Substantia nigra (tissue), 51 donors: ENCODE measurements at places on chromosomes 2 and 18.

- no peak for DNase-seq
These were observed 82.1 kb downstream of the HS6ST1 start for GRCh38 chr2:128236491-128237035.

- no peak for DNase-seq
These were observed 134.5 kb downstream of the RHBDD1 start for GRCh38 chr2:226970362-226970761.

DNA sequence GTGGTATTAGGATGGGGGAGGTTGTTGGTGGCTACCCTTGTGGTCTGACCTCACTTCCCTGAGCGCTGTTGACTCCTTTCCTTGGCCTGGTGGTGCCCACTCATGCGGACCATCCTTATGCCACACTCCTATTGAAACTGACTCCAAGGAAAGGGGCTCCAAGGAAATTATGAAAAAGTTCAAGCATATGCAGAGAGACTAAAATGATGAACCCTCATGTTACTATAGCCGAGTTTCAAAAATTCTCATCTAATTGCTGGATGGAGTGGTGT lies 96.2 kb upstream of the STPG4 start:
- DNase-seq = no peak

GRCh38 chr2:195929531-195929930 lies 139.1 kb downstream of the DNAH7 start:
- no peak for DNase-seq

- DNase-seq = no peak
These were observed 162.4 kb downstream of the GALNT1 start for GRCh38 chr18:35743916-35744315.

- DNase-seq = no peak
These were observed 4.2 kb upstream of the AP1S3 start for GRCh38 chr2:223841436-223842190.

DNA sequence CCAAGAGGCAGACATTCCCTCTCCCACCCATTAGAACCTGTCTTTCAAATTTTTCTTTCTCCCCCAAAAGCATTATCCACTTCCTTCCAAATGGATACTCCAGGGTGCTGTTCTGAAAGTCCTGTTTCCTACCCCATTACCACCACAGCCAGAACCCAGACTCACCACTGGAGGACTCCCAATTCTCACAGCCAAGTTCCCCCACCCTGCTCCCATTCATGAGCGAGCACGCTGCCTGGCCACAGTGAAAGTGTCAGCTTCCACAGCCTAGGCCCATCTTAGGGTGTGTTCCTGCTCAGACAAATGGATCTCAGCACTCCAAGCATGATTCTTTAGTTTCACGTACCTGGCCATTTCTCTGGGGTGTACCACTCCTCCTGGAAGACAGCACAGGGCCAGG lies 3.8 kb upstream of the ANKRD53 start:
- DNase-seq = no peak
